Endodermal cell (in vitro differentiated cells): ENCODE measurements at places on chromosomes 2 and 18. TPM values are rescaled to one million over a fixed set of nuclear protein-coding genes. Genes with fewer than 3 reads are reported as not detected.
A peak's percentile ranks its signal among the peaks of the same experiment; 100 is the strongest.

- H3K27me3 ChIP-seq = no peaks in the 10 kb centered on the region
- no peak for DNase-seq
- peaks cover 4% of the 10 kb centered on the region for H3K4me1 ChIP-seq
- H3K36me3 ChIP-seq = no peaks in the 10 kb centered on the region
- no peak overlapping the region for H3K27ac ChIP-seq
- H3K4me3 ChIP-seq = no peak overlapping the region
Observed at GRCh38 chr2:47735912-47736311, 47.0 kb upstream of the MSH6 start.

- no peak for DNase-seq
- no peaks in the 10 kb centered on the region for H3K36me3 ChIP-seq
- H3K27ac ChIP-seq = no peak overlapping the region
- no peak overlapping the region for H3K4me3 ChIP-seq
- H3K4me1 ChIP-seq = no peaks in the 10 kb centered on the region
Observed at GRCh38 chr2:154960802-154961583, 262.5 kb downstream of the KCNJ3 start.

Gene VWA3B
- total RNA-seq = 0.38 to 0.56 TPM in 2 of 3 replicates, not detected in the other

DNA sequence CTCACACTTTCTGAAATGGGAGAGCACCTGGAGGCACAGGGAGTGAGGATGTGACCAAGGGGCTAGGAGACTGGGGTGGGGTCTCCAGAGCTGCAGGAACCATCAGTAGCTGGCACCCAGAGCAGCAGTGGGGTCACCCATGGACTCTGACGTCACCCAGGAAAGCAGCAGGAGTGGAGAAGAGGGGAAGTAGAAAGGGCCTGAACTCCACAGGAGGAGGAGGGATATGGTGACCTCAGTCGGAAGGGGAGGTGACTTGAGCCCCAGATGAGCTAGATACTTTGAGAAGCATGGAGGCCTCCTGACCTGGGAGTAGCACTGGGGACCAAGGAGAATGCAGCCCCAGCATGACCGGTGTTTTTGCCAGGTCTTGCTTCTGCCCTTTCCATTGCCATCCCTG lies 8.8 kb downstream of the NMUR1 start:
- no peaks in the 10 kb centered on the region for H3K4me1 ChIP-seq
- H3K27me3 ChIP-seq = peaks cover 20% of the 10 kb centered on the region
- no peak overlapping the region for H3K4me3 ChIP-seq
- no peaks in the 10 kb centered on the region for H3K36me3 ChIP-seq
- no peak for DNase-seq

DNA sequence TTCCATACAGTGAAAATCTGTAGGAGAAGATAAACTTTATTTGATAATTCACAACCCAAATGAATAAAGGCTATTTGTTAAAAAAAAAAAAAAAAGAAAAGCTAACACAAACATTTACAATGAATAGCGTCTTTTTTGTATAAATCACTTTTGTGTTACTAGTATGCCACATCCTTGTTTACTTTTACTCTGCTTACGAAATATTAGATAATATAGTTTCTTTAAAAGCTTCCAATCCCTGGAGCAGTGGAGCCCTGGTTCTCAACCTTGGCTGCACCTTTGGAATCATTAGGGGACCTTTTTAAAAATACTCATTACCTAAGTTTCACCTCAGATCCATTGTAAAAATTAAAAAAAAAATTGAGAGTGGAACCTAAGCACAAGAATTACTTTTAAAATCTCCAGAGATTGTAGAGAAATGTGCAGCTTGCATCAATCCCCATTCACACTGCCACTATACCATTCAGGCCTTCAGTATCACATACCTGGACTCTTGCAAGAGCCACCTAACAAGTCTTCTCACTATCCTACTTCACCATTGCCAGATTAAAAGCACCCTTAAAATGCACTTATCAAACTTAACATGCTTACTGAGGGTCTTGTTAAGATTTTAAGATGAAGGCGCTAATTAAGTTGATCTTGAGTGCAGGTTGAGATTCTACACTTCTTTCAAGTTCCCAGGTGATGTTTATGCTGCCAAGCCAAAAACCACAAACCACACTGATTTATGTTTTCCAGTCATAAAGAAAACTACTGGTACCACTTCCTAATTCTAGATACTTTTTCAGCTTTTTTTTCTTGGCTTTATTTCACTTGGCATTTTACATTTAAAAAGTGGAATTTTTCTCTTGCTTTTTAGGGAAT lies 59.7 kb upstream of the ZC3H15 start:
- no peak for DNase-seq
- H3K27me3 ChIP-seq = no peaks in the 10 kb centered on the region
- H3K4me1 ChIP-seq = no peaks in the 10 kb centered on the region

Gene PDK1
- 27.3 to 281 TPM (median 29.8 TPM) in 3 replicates for total RNA-seq

GRCh38 chr2:172742931-172743540 lies 7.4 kb downstream of the RAPGEF4 start:
- no peak overlapping the region for H3K4me3 ChIP-seq
- no peaks in the 10 kb centered on the region for H3K36me3 ChIP-seq
- H3K27me3 ChIP-seq = peaks cover 2% of the 10 kb centered on the region
- H3K27ac ChIP-seq = no peak overlapping the region
- DNase-seq = no peak

DNA sequence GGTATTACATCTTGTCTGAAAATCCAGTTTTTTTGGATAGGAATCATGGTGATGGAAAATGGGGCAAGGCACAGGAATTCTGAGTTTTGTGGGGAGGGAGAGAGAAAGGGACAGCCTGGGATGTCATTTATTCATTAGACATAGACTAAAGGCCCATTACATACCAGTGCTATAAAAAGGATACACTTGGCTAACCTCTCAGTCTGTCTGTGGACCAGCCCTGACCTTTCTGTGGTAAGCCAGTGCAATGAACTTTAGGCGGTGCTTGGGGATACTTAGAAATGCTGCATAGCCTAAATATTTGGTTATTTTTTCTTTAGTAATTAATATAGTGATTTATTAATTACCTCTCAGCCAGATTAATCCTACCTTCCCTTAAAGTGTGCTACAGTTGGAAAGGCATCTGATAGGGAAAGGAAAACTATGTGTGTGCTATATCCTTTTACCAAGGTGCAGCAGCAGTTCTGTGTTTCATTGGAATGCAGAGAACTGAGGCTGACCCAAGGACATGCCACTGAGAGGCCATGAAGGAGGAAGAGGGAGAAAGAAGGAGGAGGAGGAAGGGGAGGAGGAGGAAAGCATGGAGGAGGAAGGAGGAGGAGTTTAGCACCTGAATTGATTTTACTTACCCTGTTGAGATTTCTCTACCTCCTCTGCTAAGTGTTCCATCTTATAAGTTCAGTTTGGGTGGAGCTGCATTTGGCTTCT lies 37.5 kb downstream of the KCNS3 start:
- H3K36me3 ChIP-seq = no peaks in the 10 kb centered on the region
- peaks cover 9% of the 10 kb centered on the region for H3K4me1 ChIP-seq
- DNase-seq = peak; percentile 36
- H3K4me3 ChIP-seq = no peak overlapping the region

DNA sequence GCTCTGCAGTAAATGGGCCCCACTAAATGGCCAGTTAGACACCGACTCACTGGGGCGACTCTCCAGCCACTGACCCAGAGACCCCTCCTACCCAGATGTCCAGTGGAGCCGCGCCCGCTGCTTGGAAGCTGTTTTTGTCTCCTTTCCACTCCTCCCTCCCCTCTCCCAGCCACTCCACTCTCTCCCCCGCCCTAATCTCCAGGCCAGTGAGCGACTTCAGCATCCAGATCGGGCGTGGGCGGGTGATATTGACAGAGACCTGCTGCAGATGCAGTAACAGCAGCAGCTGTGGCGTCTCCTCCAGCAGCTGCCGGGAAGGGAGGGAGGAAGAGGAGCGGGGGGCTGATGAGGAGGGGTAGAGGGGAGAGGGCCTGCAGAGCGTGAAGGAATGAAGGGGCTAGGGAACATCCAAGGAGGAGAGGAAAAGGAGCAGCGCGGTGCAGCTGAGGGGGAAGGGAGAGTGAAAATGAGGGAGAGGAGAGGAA lies at the start of gene SCN7A:
TSS of gene SCN7A (minus strand) at position 110 of the 485 bp plus-strand sequence. CDS start 16,553 bp downstream, outside the sequence.
- peak within 1 kb of the TSS; percentile 56 for H3K4me3 ChIP-seq
- peaks cover 23% of the 10 kb centered on the region for H3K27me3 ChIP-seq
- DNase-seq = peak; percentile 84
- H3K36me3 ChIP-seq = no peaks in the 10 kb centered on the region

Gene CCBE1
- 2.9 and 4.2 TPM in 2 replicates for total RNA-seq

DNA sequence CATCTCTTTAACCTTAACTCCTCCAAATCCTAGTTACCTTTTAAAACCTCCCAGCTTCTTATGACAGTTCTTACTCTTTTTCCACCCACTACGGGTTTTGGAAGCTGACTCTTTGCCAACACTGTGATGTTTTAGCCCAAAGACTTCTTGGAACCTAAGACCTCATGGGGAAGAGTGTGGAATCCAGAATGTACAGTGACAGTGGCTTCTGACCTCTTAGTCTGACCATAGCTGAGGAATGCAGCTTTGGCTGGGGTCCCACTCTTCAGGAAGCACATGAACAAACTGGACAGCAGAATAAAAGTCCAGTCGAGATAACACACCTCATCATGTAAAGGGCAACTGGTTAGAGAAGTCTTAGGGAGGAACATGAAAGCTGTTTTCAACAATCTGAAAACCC lies 161.1 kb upstream of the PKDCC start:
- H3K27ac ChIP-seq = no peak overlapping the region
- peak; percentile 20 for DNase-seq
- H3K36me3 ChIP-seq = no peaks in the 10 kb centered on the region
- peaks cover 2% of the 10 kb centered on the region for H3K4me1 ChIP-seq
- no peaks in the 10 kb centered on the region for H3K27me3 ChIP-seq

Gene TNFRSF11A
- total RNA-seq = 15.2 to 35.6 TPM (median 34.5 TPM) in 3 replicates
